ENCODE measurements at places on chromosomes 4 and X.

GRCh38 chr4:127410644-127411043 is 222.1 kb upstream of the INTU start:
- no peak for DNase-seq

DNA sequence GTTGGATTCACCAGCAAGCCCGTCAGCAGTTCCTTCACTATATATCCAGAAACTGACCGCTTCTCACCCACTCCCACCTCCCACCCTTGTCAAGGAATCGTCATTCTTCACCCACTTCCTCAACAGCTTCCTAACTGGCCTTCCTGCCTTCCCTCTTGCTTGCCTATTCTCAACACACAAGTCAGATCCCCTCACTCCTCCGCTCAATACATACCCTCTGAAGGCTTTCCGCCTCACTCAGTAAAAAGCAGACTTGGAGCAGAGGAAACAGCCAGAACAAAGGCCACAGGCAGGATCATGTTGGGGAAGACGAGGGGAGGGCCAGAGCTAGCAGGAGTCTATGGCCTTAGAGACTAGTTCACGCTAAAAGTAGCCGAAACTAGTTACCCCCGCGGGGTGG is 23.7 kb downstream of the RWDD4 start:
- no peak for DNase-seq

- no peak for DNase-seq
Measured at GRCh38 chr4:183554878-183555585, 50.2 kb downstream of the ING2 start.

GRCh38 chrX:68570598-68570997 is 71.7 kb downstream of the YIPF6 start:
- DNase-seq: no peak

DNA sequence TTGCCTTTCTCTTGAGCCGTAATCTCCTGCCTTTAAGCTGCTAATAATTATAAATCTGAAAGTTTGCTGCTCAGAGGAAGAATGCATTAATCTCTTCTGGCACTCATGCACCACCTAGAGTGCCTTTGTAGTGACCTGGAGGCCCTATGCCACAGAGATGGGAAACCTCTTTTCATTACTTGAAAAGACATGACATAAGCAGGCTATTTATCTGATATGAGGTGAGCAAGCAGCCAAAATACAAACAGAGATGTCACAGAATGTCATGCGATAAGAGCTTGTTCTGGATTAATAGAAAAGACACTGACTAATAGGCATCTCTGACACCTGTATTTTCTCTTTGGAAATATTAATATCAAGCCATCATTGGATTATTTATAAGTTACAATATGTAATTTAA is 42.3 kb downstream of the GABRB1 start:
- no peak for DNase-seq
